ENCODE measurements at places on chromosomes 7 and 10.

DNA sequence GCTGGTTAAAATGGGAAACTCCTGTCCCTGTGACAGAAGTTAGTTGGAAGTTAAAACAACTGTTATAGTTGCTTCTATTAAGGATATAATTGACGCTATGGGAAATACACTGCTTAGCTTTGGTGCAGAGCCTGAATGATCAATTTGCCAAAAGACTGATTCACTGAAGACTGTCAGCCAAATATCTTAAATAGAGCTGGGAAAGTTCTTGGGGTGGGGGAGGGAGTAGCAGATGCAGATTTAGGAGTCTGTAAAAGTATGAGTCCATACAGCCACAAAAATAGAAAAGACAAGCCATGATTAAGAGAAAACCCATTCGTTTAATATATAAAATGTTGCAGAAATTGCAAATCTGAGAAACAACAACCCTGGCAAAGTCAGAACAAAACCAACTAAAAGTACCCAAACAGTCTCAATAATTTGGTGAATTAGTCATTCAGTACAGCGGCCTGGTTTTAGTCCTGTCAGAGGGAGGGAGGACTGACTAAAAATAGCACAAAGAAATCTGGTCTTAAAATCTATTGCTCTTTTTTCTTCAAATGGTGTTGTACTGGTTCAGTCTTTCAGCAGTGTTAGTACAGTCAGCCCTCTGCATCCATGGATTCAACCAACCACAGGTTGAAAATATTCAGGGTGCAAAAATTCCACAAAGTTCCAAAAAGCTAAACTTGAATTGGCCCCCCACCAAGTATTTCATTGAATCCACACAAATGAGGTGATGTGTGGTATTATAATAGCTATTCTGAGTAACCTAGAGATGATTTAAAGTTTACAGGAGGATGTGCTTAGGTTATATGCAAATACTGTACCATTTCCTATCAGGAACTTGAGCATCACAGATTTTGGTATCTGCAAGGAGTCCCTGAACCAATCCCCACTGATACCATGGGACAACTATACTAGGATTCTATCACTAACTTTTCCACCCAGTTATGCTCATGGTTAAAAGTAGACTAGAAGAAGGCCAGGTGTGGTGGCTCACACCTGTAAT lies 30.0 kb downstream of the STK17A start:
- no peak for DNase-seq

DNA sequence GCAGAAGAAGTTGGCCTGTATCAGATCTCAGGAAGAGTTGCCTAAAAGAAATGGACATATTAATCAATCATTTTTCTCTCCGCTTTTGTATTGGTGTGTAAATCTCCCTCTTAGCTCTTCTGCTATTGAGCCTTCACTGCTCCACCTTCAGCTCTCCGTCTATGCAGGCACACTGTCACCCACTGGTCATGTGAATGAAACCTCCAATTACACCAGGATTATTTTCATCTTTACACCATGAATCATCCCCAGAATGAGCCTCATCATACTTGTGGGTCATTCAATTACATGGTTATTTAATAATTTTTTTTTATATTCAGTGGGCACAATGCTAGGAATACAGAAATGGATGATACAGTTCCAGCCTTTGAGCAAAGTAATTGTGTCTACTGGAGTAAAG lies 92.6 kb downstream of the LRRC4 start:
- DNase-seq = peak; percentile 32

GRCh38 chr7:74351836-74352235 lies 62.6 kb downstream of the CLIP2 start:
- DNase-seq = no peak

- DNase-seq = no peak
Measured at GRCh38 chr7:134209322-134210015, 82.3 kb downstream of the LRGUK start.

DNA sequence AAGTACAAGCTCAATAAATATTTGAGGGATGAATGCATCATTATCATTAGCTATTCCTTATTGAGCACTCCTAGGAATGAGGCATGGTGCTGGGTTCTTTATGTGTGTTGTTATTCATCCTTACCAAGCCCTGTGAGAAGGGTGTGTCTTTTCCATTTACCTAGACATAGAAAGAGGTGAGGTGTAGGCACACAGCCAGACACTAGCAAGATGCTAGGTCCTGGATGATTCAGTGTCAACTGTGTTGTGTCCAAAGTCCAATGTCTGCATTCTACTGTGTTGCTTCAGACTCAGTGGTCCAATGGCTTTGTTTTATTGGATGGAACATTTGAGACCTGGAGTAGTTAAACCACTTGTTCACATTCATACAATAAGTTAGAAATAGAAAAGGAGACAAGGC lies 605.5 kb downstream of the LRMDA start:
- no peak for DNase-seq

DNA sequence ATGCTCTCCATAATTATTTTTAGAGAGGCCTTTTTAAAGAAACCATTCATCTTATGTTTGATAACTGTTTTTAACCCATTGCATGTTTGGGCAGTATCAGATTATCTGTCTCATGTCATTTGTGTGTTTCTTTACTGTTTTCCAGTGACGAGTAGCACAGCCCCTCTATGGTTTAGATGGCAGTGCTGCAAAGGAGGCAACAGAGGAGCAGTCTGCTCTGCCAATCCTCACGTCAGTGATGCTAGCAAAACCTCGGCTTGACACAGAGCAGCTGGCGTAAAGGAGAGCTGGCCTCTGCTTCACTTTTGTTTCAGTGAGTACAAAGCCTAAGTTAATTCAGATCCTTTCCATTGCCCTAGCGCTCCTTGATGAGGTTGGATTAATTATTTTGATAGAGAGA lies 80.4 kb upstream of the GARIN1A start:
- DNase-seq = no peak

- DNase-seq = no peak
Measured at GRCh38 chr10:133140417-133141143, 19.4 kb upstream of the KNDC1 start.

DNA sequence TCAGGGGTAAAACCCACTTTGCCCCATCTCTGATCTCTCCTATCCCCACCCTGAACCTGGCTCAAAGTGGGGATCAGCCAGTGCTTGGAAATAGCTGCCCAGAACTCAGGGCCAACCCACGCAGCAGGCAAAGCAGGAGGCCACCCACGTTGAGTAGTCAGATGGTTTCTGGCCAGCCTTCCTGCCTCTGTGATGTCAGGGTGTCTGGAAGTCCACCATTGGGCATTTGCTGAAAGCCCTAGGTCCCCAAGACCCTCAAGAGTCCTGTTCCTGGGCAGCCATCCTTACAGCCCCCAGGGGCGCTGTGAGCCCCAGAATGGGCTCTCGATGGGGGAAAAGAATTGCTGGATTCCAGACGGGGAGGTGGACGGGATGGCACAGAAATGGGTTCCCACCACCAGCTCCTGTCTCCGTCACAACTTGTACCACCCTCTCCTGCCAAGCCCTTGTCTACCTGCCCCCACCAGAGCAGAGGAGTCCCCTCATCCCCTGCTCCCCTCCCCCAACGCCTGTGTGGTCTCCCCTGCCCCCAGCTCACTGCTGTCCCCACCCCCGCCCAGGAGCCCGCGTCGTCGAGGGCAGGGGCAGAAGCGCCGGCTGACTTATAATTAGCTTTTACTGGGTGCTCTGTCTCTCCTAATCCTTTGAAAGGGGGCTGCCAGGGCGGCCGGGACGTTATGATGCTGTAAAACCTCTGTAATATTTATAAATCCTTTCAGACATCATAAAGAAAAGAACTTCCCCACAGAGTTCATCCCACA lies 3.9 kb downstream of the MYL10 start:
- no peak for DNase-seq

DNA sequence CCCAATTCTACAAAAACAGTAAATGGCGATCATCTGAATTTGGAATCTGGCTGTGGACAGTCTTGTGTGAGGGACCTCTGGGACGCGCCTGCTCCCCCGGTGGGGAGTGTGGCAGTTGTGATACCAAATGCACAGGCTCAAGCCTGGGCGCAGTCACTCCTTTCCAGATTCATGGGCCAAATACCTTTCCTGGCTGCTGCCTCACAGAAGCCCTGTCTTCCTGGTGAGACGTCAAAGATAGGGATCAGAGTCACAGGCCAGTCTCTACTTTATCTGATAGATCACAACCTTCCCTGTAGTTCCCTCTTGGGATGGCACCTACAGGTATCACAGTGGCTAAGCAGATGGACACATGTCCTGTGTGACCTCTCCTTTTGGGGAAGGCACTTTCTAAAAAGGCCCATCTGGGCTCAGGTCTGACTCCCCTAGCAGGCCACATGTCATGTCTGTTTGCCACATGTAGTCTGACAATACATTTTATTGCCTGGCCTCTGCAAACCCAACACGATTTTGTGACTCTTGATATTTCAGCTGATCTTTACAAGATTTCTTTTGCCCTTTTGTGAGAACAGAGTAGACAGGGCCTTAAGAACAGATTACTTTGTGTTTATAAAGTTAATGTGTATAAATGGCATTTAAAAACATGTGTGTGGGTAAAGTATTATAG lies 150.1 kb downstream of the SNX10 start:
- no peak for DNase-seq

DNA sequence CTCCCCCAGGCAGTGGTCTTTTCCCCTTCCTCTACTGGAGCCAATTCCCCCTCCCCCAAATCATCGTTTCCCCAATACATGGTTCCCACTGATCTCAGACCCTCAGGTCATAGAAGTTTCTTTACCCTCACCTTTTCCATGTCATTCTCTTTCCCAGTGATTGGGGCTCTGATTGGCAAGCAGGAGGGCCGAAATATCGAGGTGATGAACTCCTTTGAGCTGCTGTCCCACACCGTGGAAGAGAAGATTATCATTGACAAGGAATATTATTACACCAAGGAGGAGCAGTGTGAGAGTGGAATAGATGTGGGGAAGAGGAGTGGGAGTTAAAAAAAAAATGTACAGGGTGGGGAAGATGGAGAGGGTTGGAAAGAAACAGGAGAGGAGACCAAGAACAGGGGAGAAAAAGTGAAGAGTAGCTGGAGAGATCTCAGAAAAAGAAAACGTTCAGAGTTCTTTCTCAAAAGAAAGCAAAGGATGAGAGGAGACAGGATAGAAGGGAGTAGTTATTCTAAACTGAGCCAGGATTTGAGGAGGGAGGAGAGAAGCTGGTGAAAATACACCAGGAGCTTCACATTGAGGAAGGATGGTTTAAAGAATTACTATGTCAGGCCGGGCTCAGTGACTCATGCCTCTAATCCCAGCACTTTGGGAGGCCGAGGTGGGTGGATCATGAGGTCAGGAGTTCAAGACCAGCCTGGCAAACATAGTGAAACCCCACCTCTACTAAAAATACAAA lies 858 bp downstream of the COPS6 start:
- no peak for DNase-seq

- DNase-seq = no peak
Measured at GRCh38 chr10:61975391-61975932, 74.0 kb downstream of the ARID5B start.

DNA sequence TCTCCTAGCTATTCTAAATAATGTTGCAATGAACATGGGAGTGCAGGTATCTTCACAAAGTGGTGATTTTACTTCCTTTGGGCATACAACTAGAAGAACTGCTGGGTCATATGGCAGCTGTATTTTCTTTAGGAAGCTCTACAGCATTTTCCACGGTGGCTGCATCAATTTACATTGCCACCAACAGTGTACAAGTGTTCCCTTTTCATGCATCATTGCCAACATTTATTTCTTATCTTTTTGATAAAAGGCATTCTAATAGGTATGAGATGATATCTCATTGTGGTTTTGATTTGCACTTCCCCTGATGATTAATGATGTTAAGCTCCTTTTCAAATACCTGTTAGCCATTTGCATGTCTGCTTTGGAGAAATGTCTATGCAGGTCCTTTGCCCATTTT lies 52.6 kb downstream of the NT5C2 start:
- no peak for DNase-seq

- DNase-seq = no peak
Measured at GRCh38 chr10:62759599-62760175, 44.8 kb upstream of the ADO start.

- no peak for DNase-seq
Measured at GRCh38 chr7:117015258-117016184, 62.2 kb downstream of the ST7 start.

GRCh38 chr10:14477408-14477710 lies 146.6 kb upstream of the FRMD4A start:
- DNase-seq = peak; percentile 39

DNA sequence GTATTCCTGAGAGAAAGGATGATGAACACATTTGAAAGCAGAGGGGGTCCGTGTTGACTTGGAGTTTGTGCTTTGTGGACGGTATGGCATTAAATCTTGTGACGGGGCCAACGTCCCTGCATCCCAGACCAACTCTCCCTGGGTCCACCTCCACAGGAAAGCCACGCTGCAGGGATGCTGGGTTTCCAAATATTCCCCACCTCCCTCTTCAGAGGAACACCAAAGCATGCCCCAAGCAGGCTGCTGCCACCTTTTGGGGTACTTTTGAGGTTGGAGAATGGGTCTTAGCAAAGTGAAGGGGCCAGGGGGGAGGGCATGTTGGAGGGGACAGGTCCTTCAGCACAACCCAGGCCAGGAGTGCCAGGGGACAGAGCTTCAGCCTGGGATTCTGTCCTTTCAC lies 504.4 kb downstream of the TCERG1L start:
- no peak for DNase-seq

GRCh38 chr7:25722856-25723255 lies 429.1 kb upstream of the NFE2L3 start:
- no peak for DNase-seq

DNA sequence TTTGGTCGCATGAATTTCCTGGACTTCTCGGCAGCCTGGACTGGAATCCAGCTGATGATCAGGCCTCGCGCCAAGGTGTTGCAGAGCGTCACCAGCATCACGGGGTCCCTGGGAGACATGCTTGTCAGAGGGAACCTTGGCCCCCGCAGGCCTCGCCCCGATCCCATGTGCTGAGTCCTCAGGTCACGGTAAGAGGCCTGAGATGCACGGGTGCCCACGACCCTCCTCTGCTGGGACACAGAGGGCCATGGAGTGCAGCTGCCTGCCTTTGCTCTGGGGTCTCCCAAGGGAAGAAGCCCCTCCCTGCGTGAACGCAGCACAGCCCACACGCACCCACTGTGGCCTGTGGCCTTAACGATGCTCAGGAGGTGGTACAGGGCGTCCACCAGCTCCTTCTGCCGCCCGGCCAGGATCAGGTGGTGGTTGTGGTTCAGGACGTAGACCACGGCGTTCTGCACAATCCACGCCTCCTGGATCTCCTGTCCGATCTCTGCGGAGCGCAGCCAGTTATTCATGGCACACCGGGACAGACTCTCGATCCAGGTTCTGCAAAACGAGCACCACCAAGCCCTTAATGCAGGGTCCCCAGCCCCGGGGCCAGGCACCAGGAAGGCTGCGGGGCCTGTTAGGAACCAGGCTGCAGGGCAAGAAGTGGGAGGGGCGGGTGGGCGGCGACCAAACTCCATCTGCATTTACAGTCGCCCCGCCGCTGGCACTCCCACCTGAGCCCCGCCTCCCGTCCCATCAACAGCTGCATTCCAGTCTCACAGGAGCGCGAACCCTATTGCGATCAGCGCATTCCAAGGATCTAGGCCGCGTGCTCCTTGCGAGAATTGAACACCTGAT lies 29.4 kb downstream of the CFAP46 start:
- DNase-seq = no peak

GRCh38 chr10:85666102-85666501 lies 700.5 kb downstream of the GRID1 start:
- DNase-seq = no peak

GRCh38 chr7:100219271-100219737 lies 445 bp upstream of the PVRIG start:
- no peak for DNase-seq

GRCh38 chr10:121787169-121787568 lies 140.7 kb downstream of the ATE1 start:
- DNase-seq = no peak

GRCh38 chr10:128522551-128523308 lies 396.5 kb upstream of the MKI67 start:
- no peak for DNase-seq

- no peak for DNase-seq
Measured at GRCh38 chr10:59374916-59375315, 12.6 kb upstream of the FAM13C start.
